ENCODE measurements at places on chromosomes 7 and 10. TPM values are rescaled to one million over a fixed set of nuclear protein-coding genes. Genes with fewer than 3 reads are reported as not detected.

GRCh38 chr10:115790220-115790619 lies 482.8 kb downstream of the GFRA1 start:
- no peaks in the 10 kb centered on the region for H3K36me3 ChIP-seq
- H3K27ac ChIP-seq, result no peak overlapping the region
- no peaks in the 10 kb centered on the region for H3K27me3 ChIP-seq
- H3K4me3 ChIP-seq, result no peak overlapping the region

GRCh38 chr7:95434557-95435421 lies at the start of gene PON2:
Gene PON2 (minus strand): TSS chr7:95435028. CDS start chr7:95434951, 77 bp downstream.
- H3K27me3 ChIP-seq, result no peaks in the 10 kb centered on the region
- H3K27ac ChIP-seq, result peak within 1 kb of the TSS; percentile 78
- peak; percentile 91 for DNase-seq
- peak within 1 kb of the TSS; percentile 93 for H3K4me3 ChIP-seq

- no peak overlapping the region for H3K27ac ChIP-seq
- H3K36me3 ChIP-seq, result no peaks in the 10 kb centered on the region
- no peaks in the 10 kb centered on the region for H3K4me1 ChIP-seq
- no peaks in the 10 kb centered on the region for H3K27me3 ChIP-seq
- no peak for DNase-seq
- no peak overlapping the region for H3K4me3 ChIP-seq
Measured at GRCh38 chr10:43855667-43856210, 207.1 kb upstream of the ZNF32 start.

- H3K4me1 ChIP-seq, result no peaks in the 10 kb centered on the region
- no peak overlapping the region for H3K27ac ChIP-seq
- DNase-seq, result no peak
- H3K36me3 ChIP-seq, result no peaks in the 10 kb centered on the region
- no peak overlapping the region for H3K4me3 ChIP-seq
- no peaks in the 10 kb centered on the region for H3K27me3 ChIP-seq
Measured at GRCh38 chr7:14836571-14837189, 65.9 kb downstream of the DGKB start.

- DNase-seq, result no peak
- H3K27ac ChIP-seq, result no peak overlapping the region
- H3K27me3 ChIP-seq, result no peaks in the 10 kb centered on the region
- no peaks in the 10 kb centered on the region for H3K36me3 ChIP-seq
- no peaks in the 10 kb centered on the region for H3K4me1 ChIP-seq
- no peak overlapping the region for H3K4me3 ChIP-seq
Measured at GRCh38 chr7:120550494-120551048, 277.6 kb downstream of the KCND2 start.

DNA sequence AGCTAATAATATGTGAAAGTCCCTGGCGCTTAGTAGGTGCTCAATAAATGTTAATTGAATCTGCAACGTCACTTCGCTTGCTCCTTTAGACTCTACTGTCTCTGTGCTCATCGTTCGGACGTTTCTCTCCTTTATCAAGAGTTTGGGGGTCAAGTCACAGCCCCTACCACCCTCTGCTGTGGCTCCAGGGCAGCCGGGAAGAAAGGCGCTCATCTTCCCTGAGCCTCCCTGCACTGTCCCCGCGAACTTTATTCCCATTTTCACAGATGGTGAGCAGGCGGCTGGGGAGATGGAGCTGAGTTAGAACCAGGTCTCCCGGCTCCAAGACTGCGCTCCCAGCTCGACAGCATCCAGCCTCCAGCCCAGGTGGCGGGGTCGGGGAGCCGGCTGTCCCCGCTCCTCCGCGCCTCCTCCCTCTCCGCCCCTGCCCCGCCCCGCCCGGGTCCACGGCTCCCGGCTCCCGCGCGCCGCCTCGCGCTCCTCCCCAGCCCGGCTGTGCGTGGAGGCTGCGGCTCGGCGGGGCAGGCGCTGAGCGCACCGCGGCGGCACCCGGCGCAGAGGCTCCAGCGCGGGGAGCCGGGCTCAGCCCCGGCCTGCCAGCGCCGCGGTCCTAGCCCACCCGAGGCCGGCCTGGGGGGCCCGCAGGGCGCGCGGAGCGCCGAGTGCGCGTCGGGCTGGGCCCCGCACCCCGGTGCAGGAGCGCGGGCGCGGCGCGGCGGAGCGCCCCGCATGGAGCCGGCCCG lies at the start of gene CLEC2L:
CLEC2L (plus strand) TSS at position 487 of the 743 bp plus-strand sequence; CDS start at position 730, 243 bp downstream.
- no peak for DNase-seq
- no peak within 1 kb of the TSS for H3K4me3 ChIP-seq
- no peaks in the 10 kb centered on the region for H3K27me3 ChIP-seq
- no peaks in the 10 kb centered on the region for H3K4me1 ChIP-seq

The ATOH7 gene
- 0.54 TPM for total RNA-seq

The CYP2C19 gene
- 23.1 TPM for total RNA-seq

Measured in Peyer's patch (tissue), 4 donors.